CD4-positive, alpha-beta T cell treated with Interleukin-1 beta for 1 hour (primary cell): ENCODE measurements at places on chromosomes 13 and 19.

DNA sequence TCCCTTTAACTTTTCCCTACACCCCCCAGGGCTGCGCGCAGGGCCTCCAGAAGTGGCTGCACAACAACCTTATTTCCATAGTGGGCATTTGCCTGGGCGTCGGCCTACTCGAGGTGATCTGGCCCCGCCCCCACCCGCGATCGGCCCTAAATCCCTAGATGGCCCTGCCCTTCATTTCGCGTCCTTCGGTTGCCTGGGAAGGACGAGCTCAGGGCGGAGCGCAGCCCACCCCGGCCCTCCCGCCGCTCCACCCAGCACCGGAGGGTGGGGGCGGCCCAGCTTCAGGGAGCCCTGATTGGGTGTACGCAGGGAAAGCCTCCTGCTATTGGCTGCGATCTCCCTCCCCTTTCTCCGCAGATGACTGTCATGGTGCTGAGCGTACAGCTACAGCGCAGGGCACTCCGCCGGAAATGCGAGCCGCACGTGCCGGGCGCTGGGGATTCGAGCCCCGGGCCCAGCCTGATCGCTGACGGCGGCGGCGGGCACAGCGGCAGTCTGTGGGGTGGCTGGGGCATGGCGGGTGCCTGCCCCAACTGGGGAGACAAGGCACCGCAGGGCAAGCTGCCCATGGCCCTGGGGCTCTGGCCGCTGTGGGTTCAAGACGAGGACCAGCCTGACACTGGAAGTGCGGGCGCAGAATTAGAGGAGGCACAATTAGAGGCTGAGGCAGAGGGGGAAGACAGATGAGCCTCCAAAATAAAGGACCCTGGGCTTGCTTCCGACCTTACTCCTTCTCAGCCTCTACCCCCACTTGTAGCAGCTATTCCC, 4.3 kb downstream of the CD37 start:
- DNase-seq, result no peak

DNA sequence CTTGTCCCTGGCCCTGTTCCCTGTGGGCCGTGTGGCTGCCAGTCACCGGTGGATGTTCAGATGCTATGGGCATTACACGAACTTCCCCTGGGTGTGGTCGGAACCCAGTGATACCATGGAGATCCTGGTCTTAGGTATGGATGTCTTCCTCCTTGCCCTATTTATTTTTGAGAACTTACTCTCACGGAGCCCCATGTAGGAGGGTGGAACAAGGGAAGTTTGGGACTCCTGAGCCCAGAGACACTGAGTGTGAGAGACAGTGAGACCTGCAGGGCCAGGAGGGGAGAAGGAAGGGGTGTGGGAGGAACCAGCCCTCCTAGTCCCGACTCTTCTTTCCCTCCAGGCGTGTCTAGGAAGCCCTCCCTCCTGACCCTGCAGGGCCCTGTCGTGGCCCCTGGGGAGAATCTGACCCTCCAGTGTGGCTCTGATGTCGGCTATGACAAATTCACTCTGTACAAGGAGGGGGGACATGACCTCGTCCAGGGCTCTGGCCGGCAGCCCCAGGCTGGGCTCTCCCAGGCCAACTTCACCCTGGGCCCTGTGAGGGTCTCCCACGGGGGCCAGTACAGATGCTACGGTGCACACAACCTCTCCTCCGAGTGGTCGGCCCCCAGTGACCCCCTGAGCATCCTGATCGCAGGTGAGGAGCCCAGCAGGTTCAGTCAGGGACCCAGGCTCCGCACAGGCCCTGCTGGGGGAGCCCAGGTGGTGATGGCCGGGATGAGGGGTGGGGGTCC, 14.9 kb upstream of the KIR3DL3 start:
- no peak for DNase-seq

GRCh38 chr19:51739466-51740213, 12.0 kb downstream of the FPR1 start:
- DNase-seq, result no peak

GRCh38 chr13:44146138-44146537, 227.5 kb upstream of the SERP2 start:
- no peak for DNase-seq

- DNase-seq, result peak; percentile 16
Measured at GRCh38 chr13:45807520-45808099, 43.9 kb downstream of the SIAH3 start.

GRCh38 chr13:25827831-25828465, 223.9 kb downstream of the SHISA2 start:
- no peak for DNase-seq

GRCh38 chr19:50325310-50326100, 3.7 kb downstream of the KCNC3 start:
- DNase-seq, result peak; percentile 76

DNA sequence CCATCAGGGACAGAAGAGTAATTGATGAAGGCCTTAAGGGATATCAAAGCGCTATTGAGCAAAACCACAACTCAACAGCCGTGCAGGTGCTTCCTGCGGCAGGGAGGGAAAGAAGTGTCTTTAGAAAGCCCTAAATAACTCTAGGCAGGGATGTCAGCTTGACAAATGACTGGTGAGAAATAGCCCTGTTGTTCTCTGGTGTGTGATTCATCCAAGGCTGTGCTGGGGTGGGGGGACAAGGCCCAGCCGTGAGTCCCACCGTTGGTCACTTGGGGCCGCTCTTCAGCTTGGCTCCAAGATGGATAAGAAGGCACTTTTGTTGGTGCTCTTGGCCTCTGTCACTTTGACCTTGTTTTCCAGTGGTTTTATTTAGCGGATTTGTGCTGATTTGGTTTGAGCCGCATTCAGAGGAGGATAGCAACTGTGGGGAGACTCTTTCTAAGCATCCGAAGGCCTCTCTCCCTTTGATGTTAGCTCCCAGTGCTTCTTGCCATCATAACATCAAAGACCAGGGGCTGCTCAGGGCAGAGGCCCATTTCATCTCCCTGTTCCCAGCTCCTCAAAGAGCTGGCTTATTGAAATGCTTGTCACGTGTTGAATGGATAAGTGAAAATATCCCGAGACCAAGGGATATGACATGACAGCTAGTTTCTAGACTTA, 130.3 kb upstream of the SERP2 start:
- DNase-seq, result peak; percentile 10

GRCh38 chr13:51619614-51620013, 35.4 kb downstream of the WDFY2 start:
- DNase-seq, result no peak

- no peak for DNase-seq
Measured at GRCh38 chr19:33302974-33303790, 848 bp upstream of the CEBPA start.

GRCh38 chr13:109778102-109778542, 8.3 kb downstream of the IRS2 start:
- DNase-seq, result no peak

- DNase-seq, result no peak
Measured at GRCh38 chr13:42283574-42283973, 11.6 kb downstream of the AKAP11 start.

GRCh38 chr19:50801107-50801506, 10.9 kb downstream of the ACP4 start:
- DNase-seq, result no peak

- DNase-seq, result no peak
Measured at GRCh38 chr19:7006135-7006704, 15.0 kb downstream of the MBD3L2B start.

- no peak for DNase-seq
Measured at GRCh38 chr13:31885994-31886393, 145.6 kb upstream of the FRY start.

DNA sequence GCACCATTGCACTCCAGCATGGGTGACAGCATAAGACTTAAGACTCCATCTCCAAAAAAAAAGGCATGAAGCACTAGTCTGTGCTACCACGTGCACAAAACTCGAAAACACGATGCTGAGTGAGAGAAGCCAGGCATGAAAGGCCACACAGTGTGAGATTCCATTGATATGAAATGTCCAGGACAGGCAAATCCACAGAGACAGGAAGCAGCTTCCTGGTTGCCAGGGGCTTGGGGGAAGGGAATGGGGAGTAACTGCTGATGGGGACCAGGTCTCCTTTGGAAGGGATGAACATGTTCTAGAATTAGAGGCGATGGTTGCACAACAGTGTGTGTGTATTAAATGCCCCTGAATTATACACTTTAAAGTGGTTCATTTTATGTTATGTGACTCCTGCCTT, 15.9 kb upstream of the JUND start:
- DNase-seq, result no peak

DNA sequence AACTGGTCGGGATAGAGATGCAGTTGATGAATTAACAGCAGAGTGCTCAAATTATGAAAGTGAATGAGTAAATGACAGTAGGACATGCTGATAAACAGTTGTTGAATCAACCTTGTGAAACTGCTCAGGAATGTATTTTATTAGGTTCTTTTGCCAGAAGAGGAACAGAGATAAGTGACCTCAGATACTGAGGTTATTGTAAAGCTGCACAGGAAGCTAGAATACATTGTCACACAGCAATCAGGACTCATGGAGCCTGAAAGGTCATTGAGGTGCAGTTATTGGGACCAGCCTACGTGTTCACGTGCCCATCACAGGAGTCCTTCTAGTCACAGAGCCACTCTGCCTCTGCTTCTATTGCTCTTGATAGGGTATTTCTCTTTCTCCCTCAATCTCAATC, 47.5 kb upstream of the MED4 start:
- no peak for DNase-seq

DNA sequence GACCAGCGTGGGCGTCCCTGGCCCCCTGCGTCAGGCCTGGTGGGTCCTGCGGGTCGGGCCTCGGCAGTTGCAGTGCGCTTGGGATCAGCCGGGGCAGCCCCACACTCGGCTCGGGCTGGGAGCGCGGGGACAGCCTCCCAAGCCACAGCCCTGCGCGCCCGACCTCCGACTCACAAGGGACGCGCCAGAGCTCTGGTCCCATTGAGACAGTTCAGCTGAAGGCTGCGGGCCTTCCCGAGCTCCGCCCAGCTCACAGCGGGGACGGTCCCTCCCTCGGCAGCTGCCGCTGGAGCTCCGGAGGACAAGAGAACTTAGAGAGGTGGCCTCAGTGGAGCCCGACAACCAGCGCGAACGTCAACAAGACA, 45.7 kb upstream of the ZNF730 start:
- DNase-seq, result no peak

DNA sequence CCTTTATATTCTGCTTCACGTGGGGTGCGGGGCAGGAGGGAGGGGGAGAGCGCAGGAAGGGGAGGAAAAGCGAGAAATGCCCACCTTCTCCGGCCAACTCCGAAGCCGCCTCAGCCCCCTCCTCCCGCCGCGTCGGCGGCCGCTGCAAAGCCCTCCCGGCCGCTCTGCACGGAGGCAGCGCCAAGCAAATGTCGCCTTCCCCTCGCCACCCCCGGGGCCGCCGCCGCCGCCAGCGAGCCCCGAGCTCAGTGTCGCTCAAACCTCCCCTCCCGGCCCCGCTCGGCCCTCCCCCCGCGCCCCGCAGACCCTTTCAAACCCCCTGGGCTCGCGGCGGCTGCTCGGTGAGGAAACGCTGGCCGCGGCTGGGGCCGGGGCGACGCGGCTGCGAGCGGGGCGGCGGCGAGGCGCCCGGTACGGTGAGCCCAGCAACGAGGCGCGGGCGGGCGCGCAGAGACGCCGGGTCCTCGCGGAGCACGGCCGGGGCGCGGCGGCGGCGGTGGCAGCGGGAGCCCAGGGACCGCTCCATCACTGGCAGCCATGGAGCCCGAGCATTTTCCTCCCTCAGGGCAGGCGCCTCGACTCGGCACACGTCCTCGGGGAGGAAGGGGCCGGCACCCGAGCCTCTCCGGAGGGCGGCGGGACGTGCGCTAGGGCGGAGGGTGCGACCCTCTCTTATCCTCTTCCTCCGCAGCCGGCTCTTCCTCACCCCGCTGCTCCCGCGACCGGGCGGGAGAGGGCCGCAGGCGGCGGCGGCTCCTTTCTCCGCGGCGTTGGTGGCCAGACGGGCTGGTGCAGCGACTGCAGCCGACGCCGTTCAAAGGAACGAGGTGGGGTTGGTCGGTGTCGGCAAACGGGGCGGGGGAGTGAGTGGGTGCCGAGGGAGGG, 463 bp upstream of the TSC22D1 start:
- peak; percentile 46 for DNase-seq

GRCh38 chr13:57582032-57582431, 49.5 kb upstream of the PCDH17 start:
- no peak for DNase-seq

DNA sequence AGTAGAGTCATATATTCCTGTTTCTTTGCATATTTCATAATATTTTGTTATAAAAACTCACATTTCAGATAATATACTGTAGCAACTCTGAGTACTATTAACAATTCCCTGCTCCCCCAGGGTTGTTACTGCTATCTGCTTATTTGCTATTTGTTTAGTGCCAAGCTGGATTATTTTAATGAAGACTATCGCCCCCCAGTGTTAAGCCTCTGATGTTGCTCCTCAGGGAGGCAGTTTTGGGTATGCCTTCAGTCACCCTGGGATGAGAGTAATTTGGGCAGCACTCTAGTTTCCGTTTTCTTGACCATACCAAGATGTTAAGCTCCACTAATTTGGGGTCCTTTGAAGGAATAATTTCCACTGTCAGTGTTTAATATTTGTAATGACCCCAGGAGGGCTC, 46.0 kb downstream of the MICU2 start:
- DNase-seq, result no peak

DNA sequence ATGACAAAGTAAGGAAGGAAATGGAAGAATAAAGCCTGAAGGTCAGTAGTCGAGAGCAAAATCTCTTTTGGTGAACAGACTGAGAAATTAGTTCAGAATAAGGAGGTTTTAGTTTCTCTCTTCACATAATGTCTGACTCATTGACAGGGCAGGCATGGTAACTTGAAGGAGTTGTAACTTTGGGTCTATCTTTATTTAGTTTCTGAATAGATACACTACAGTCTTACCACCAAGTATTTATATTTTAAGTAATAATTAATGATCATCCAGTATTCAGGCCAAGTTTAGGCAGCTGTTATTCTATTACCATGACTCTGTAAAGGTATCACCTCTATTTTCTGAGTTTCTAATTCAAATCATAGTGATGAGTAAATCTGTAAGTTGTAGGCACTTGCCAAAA, 219.9 kb downstream of the SPRY2 start:
- DNase-seq, result no peak

DNA sequence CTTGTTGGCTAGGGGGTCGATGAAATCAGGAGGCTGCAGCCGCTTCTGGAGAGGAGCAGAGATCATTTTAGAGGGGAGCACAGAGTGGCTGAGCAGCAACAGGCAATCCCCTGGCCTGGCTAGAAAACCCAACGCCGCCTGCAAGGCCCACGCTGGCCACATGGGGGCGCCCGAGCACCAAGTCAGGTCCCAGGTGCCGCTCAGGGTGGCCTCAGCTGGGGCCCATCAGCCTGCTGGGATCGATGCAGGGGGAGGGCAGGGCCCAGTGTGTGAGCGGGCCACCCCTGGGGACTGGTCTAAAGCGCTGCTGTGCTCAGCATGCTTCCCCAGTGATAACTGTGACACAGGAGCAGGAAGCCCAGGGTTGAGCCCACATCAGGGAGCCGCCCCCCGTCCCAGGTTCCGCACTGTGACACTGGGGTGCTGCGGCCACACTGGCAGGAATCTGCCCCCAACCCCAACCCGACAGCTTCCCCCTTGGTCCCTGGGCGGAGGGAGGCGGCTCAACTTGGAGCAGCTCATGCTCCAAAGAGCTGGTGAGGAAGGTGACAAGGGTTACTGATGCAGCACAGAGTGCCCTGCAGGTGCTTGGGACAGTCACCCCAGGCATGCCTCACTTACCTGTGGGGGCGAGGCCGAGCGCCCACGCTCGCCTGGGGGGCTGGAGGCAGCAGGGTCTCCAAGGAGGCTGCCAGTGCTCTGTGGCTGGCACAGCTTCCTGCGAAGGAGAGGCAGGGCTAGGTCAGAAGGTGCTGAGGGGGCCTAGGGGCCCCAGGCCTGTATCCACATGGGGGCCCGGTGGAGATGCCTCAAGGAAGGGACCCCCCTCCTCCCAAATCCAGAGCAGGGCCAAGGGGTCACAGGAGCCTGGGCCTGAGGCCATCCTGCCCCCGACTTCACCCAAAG, 13.3 kb upstream of the ISYNA1 start:
- DNase-seq, result peak; percentile 82

GRCh38 chr13:76123548-76123947, 487.4 kb downstream of the LMO7 start:
- no peak for DNase-seq
